AG10803 (cell line): ENCODE measurements at places on chromosomes 5 and 9.

- DNase-seq, result peak; percentile 60
Observed at GRCh38 chr5:157253547-157253946, 12.4 kb upstream of the CYFIP2 start.

DNA sequence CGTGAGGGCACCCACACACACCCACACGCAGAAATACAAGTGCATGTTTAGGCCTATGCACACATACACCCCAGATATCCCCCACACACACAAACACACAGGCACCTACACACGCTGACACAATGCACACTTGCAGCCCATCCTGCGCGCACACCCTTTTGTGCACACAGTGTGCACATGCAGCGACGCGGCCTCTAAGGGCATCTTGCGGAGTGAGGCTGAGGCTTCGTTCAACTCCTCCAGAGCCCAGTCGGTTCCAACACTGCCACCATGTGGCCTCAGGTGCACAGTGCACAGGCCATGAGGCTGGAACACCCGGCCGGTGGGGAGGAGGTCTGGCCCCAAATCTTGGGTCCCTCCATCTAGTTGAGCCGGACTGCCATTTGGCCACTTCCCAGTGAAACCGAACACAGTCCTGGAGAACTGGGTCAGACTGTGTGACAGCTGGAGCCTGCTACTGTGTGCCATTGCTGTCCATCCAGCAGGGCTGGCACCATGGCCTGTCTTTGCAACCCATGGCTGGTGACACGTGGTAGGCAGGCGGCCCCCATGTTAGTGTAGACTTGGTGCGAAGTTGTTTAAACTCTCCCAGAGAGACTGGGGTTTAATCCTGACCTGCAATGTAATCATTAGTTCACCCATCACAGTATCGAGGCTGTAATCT lies 97.7 kb upstream of the MVB12B start:
- peak; percentile 58 for DNase-seq

GRCh38 chr5:39191216-39191615 lies 28.1 kb downstream of the FYB1 start:
- no peak for DNase-seq

- no peak for DNase-seq
Observed at GRCh38 chr5:160348080-160348479, 22.3 kb downstream of the C1QTNF2 start.

GRCh38 chr5:116478491-116478890 lies 96.1 kb downstream of the SEMA6A start:
- no peak for DNase-seq

- no peak for DNase-seq
Observed at GRCh38 chr5:61354199-61354598, 22.1 kb downstream of the ZSWIM6 start.
